Thyroid gland (tissue), 4 donors: ENCODE measurements at places on chromosomes 6 and 20.

GRCh38 chr20:251354-251753 is 6.2 kb upstream of the DEFB132 start:
- no peaks in the 10 kb centered on the region for H3K36me3 ChIP-seq
- DNase-seq, result no peak
- no peaks in the 10 kb centered on the region for H3K27me3 ChIP-seq
- no peak overlapping the region for H3K4me3 ChIP-seq
- H3K4me1 ChIP-seq, result no peaks in the 10 kb centered on the region
- H3K27ac ChIP-seq, result no peak overlapping the region

DNA sequence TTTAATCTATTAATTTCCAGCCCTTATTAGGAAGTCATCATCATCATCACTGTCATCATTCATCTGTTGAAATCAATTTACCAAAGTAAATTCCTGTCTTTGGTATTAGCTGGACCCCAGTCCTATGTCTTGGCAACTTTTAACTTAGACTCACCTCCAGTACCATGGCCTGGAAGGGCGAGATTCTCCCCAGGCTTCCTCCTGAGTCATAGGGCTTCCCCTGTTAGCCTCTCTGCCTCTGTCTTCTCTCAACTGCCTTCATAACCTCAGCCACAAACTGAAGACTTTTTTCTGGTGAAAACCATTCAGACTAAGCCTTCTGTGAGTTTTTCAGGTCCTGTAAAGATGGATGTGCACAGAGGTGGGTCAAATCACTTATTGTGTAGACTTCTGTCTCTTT is 95.0 kb downstream of the NKAIN2 start:
- H3K4me3 ChIP-seq, result no peak overlapping the region
- H3K27ac ChIP-seq, result no peak overlapping the region
- no peaks in the 10 kb centered on the region for H3K4me1 ChIP-seq
- no peak for DNase-seq
- no peaks in the 10 kb centered on the region for H3K36me3 ChIP-seq

DNA sequence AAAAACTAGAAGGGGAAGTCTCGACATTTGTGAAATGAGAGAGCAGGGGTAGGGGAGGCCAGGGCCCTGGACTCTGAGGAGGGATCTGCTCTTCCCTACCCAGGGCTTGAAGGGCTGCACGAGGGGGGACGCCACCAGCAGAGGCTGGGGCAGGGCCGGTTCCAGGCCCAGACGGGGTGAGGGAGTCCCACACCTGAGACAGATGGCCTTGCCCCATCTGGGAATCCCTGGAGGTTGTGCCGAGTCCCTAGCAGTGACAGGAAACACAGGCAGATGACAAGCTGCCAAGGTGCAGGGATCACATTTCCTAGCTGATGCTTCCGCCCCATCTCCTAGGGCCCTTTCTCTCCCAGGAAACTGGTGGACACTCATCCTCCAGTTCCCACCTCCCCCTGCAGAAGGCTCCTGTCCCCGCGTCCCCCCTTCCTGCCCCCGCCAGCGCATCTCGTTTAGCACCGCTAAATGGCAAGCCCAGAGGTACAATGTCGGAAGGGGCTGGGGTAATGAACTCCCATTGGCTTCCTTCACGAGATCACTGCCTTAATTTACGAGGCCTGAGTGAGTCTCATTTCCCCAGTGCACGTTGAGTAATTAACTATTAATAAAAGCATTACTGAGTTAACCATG is 35.2 kb upstream of the CDH22 start:
- no peak overlapping the region for H3K27ac ChIP-seq
- DNase-seq, result no peak
- H3K27me3 ChIP-seq, result peaks cover 9% of the 10 kb centered on the region
- no peak overlapping the region for H3K4me3 ChIP-seq
- H3K36me3 ChIP-seq, result no peaks in the 10 kb centered on the region
- peaks cover 2% of the 10 kb centered on the region for H3K4me1 ChIP-seq

- no peak for DNase-seq
- no peak overlapping the region for H3K4me3 ChIP-seq
These were observed 195.9 kb downstream of the CDH4 start for GRCh38 chr20:61447952-61448351.

- no peak overlapping the region for H3K4me3 ChIP-seq
- no peaks in the 10 kb centered on the region for H3K36me3 ChIP-seq
- no peak overlapping the region for H3K27ac ChIP-seq
- no peaks in the 10 kb centered on the region for H3K27me3 ChIP-seq
- no peak for DNase-seq
These were observed 332.5 kb downstream of the CD83 start for GRCh38 chr6:14450133-14450504.

GRCh38 chr6:36364669-36365479 is 22.6 kb downstream of the ETV7 start:
- H3K27ac ChIP-seq, result no peak overlapping the region
- H3K27me3 ChIP-seq, result no peaks in the 10 kb centered on the region
- H3K36me3 ChIP-seq, result no peaks in the 10 kb centered on the region
- no peak for DNase-seq

GRCh38 chr6:38489951-38490350 is 149.8 kb downstream of the BTBD9 start:
- H3K27ac ChIP-seq, result no peak overlapping the region
- DNase-seq, result no peak
- H3K27me3 ChIP-seq, result no peaks in the 10 kb centered on the region
- no peaks in the 10 kb centered on the region for H3K4me1 ChIP-seq
